ENCODE measurements at places on chromosomes 5 and 9. TPM values are rescaled to one million over a fixed set of nuclear protein-coding genes. Genes with fewer than 3 reads are reported as not detected.

DNA sequence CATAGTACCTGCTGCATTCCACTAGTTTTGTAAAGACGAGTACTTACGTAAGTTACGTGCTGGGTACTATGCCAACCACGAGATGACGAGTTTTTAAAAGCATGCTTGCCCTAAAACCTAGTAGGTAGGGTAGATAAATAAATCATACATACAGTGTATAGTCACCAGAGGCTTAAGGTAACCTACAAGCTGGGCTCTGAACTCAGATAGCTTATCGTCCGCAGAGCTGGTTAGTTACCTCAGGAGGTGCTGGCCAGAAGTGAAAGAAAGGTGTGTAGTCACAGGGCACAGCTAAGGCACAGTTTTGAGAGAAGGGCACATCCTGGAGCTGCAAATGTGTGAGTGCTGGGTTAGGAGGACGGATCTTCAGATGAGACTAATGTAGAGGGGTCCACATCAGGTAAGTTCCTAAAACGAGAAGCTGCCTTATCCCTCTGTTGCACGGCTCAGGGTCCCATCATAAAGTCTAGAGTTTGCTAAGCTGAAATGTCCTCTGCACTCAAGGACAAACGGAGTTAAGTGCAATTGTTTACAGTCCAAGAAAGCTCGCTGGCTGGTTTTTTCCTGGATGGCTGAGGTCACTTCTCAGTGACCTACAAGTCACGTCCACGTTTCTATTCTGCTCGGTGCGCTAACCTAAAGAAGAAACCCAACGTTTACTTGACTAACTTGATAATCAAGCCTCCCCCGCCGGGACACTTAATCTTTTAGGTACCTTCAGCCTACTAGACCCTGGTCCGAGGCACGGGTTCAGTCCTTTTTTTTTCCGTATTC is 1.1 kb upstream of the SNX24 start:
- H3K36me3 ChIP-seq: peaks cover 6% of the 10 kb centered on the region
- H3K4me3 ChIP-seq: peak overlapping the region; percentile 79
- peak overlapping the region; percentile 96 for H3K27ac ChIP-seq
- H3K4me1 ChIP-seq: peaks cover 18% of the 10 kb centered on the region
- peaks cover 4% of the 10 kb centered on the region for H3K27me3 ChIP-seq
- DNase-seq: no peak

DNA sequence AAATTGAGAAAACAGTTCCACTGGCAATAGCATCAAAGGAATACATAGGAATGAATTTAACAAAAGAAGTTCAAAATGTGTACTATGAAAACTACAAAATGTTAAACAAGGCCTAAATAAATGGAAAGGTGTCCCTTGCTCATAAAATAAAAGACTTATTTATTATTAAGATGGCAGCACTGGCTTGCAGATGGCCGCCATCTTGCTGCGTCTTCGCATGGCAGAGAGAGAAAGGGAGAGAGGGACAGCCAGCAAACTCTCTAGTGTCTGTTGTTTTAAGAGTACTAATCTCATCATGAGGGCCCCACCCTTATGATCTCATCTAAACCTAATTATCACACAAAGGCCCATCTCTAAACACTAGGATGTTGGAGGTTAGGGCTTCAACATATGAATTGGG is 47.1 kb downstream of the ABLIM3 start:
- H3K27ac ChIP-seq: no peak overlapping the region
- H3K4me1 ChIP-seq: no peaks in the 10 kb centered on the region
- peaks cover 7% of the 10 kb centered on the region for H3K27me3 ChIP-seq
- H3K36me3 ChIP-seq: no peaks in the 10 kb centered on the region

Gene SYK
- 9.6 TPM for total RNA-seq

Gene SLCO6A1
- total RNA-seq: 2.0 TPM

Gene UGT3A1
- total RNA-seq: 5.2 TPM

Measured in progenitor cell of endocrine pancreas (in vitro differentiated cells).